Bone marrow (tissue), 2 donors: ENCODE measurements at places on chromosomes 2 and 18.

DNA sequence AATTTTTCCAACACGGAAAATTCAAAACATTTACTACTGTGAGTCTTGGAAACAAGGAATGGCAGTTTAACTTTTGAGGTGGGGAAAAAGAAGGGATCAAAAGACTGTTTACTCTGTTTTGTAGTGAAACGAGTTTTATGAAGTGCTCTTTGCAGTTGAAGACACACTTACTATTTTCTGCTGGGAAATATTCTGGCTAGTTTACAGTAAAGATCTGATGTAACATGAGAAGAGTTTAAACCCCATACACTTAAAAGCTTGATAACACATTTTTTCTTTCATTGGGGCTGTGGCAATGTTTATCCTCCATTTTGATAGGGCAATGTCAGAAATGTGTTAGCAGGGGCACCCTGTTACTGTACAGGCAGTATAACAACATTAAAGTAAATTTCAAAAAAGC is 124.9 kb upstream of the SMAD7 start:
- DNase-seq = no peak

DNA sequence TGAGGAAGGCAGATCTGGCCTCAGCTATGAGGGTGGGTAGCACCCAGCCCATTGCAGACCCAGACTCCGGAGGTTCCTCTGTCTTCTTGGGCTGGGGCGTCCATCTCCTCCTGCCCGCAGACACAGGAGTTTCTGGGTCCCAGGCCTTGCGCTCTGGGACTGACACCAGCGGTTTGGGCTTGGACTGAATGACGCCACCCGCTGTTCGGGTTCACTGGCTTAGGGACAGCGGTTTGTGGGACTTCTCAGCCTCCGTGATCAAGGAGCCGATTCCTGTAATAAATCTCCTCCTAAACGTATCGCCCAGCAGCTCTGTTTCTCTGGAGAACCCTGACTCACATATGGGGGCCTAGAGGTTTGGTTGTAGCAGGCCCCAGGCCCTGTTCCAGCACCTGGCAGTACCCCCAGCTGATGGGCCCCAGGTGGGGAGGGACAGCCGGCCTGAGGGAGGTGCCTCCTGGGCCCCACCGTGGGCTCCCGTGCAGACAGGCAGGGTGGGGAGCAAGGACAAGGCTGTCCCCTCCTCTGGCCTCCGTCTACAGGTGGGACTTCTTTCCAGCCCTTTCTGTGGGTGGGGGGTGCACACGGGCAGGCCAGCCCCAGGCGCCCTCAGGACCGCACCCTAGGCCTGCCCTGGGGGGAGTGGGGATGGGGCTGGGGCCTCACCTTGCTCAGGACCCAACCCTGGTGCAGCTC is 4.5 kb upstream of the AQP12A start:
- no peak for DNase-seq

DNA sequence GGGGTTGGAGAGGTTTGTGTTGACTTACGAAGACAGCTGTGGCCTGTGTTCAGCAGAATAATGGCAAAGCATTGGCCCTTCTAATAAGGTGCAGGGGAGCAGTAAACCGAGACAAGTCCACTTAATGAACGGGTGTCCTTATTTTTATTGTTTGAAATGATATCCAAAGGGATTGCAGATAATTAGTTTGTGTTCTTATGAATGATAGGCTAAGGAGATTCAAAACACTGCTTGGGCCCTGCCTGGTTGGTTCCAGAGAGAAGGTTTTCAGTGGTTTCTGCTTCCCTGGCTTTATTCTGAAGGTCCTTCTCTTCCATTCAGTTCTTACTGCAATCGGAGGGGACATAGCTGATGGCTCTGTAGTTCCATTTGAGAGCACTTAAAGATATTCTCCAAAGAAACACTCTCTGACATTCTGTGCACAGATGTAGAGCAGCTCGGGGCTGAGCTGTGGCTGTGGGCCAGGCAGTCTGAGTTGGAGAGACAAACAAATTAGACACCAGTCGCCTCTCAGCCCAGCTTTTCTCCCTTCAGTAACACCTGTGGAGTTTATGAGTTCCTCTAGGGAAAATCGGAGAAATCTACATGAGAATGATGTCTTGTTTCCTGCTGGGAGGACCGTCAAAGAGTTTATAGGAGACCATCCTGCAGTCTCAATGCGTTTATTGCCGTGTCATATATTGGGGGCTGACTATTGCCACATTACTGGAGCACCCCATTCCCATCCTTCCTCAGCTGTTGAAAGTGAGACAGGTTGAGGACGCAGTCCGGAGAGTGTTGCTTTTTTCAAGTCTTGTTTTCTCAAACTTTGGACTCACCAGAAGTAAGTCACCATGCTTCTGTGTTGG is 6.5 kb downstream of the GREB1 start:
- DNase-seq = no peak

GRCh38 chr18:74651327-74652128 is 53.9 kb downstream of the ZNF407 start:
- no peak for DNase-seq

GRCh38 chr2:86263956-86264355 is 64.7 kb downstream of the MRPL35 start:
- no peak for DNase-seq

- DNase-seq = peak; percentile 24
These were observed 49.0 kb downstream of the CERKL start for GRCh38 chr2:181607629-181608590.

GRCh38 chr2:208306291-208306690 is 40.2 kb downstream of the PIKFYVE start:
- DNase-seq = no peak

DNA sequence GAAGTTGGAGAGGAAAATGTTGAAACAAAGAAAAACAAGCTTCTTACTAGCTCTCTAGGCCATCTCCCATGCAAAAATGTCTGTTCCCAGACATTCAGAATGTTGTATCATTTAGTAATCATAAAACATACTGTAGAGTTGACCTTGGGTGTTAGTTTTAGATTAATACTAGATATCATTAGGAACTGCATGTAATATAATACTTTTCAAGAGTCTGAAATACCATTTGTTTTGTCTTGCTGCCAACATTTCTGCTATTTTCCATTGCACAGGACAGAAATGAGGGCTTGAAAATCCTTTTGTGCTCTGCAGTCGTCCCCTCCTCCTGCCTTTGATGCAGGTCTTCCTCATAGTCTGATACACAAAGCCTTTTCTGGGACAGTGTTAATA is 89.5 kb upstream of the RBMS1 start:
- no peak for DNase-seq

DNA sequence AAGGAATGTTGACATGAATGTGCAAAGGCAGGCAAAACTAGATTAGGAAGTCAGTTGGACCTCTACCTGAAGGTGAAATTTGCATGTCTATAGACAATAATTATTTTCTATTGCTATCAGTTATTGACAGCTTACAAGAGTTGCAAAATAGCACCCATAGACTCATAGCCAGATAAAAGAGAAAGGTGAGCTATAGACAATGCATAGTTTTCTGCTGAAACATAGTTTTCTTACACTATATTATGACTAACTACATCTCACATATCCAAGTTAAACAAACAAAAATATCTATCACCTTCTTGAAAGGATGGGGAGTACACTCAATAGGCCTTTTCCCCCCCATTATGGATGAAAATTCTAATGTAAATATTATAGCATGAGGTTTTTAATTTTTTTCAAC is 305.0 kb downstream of the PTH2R start:
- no peak for DNase-seq

- no peak for DNase-seq
These were observed 126.2 kb downstream of the NAT8 start for GRCh38 chr2:73516033-73516432.

DNA sequence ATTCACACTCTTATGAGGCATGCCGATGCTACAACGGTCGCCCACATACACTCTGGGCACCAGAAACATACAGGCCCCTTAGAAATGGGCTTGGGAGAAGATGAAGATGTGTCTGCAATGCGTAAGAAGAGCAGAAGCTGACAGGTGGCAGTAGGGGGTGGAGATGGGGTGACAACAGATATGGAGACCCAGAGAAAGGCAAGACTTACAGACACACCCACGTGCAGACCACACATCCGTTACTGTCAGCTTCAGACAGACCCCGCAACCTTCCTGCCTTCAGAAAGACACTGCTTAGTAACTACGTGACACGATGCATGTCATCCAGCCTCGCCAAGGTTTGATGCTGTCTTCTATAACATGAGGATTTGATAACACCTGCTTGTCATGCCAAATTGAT is 89.5 kb downstream of the ZFP36L2 start:
- DNase-seq = peak; percentile 82

- peak; percentile 94 for DNase-seq
These were observed at the start of gene AFTPH for GRCh38 chr2:64523666-64524603. AFTPH (plus strand) TSS chr2:64524328; CDS start chr2:64551475, 27,147 bp downstream.

- DNase-seq = peak; percentile 64
These were observed 112.2 kb upstream of the NABP1 start for GRCh38 chr2:191565647-191566198.

DNA sequence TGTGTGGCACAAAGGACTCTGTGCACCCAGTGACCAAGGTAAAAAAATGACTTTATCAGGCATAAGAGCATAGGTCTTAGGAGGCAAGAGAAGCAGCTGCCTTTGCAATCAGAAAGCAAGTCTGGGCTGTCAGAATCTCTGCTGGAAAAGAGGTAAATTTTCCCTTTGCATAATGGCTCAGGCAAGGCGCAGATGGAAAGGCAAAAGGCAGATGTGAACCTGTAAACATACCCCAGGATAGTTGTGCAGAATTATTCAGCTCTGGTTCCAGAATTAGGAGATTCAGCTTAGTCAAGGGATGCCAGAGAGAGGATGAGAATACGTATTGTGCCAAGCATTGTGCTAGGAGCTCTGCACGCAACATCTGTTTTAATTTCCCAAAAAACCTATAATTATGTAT is 258.7 kb downstream of the CLIP4 start:
- DNase-seq = no peak

DNA sequence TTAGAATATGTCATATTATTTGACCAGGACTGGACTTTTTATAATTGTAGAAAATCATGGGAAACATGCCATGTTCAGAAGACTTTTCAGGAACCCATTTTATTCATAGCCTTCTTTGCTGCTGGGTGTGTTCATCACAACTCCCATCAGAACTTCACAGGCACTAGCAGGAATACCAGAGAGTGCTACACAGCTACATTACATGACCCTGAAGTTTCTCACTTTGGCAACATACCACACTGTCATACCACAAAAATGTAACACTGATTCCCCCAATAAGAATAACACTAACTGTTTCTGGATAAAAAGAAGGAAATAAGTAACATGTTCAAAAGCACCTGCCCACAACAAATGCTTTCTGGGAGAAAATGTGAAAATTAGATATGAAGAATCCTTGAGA is 405.4 kb downstream of the CDH2 start:
- DNase-seq = no peak

DNA sequence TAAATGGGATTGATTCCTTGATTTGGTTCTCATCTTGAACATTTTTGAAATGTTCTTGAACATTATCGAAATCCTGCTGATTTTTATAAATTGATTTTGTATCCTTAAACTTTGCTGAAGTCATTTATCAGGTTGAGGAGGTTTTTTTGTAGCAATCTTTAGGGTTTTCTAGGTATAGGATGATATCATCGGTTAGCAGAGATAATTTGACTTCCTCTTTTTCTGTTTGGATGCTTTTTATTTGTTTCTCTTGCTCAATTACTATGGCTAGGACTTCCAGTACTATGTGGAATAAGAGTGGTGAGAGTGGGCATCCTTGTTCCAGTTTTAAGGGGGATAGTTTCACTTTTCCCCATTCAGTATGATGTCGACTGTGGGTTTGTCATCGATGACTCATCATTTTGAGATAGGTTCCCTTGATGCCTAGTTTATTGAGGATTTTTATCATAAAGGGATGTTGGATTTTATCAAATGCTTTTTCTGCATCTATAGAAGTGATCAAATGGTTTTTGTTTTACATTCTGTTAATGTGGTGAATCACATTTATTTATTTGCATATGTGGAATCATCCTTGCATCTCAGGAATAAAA is 201.5 kb upstream of the ZSWIM2 start:
- DNase-seq = no peak

GRCh38 chr2:84115173-84115857 is 343.8 kb downstream of the SUCLG1 start:
- DNase-seq = no peak

DNA sequence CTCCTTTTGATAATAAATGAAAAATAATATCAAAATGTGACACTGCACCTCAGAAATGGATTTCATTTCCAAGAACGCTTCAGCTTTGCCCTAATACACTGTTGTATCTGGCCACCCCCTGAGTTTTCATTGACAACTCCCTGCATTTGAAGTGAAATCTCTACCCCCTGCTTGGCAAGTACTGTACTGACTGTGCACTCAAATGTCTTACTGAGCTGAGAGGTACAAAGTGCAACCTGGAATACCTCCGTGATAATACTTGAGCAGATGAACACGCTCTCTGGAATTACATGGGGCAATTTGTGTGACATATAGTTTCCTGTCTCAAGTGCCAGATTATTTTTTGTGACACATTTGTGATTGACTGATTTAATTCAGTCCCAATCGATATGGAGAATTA is 231.1 kb downstream of the LRP1B start:
- no peak for DNase-seq

DNA sequence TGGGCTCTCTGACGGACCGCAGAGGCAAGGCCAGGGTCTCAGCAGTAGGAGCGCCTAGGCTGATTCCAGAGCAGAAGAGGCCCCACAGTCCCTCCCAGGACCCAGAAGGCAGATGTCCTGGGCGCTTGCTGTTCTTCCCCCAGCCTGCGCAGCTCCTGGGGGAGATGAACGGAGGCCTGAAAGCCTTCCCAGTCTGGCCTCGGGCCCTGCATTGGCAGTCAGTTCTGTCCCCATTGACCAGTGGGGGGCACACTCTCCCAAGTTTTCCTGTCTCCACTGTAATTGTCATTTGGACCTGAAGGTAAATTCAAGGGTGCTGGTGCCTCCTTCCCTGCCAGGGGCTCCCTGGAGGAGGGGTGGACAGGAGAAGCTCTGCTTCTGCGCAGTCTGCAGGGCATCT is 345.7 kb downstream of the CYP26B1 start:
- no peak for DNase-seq

DNA sequence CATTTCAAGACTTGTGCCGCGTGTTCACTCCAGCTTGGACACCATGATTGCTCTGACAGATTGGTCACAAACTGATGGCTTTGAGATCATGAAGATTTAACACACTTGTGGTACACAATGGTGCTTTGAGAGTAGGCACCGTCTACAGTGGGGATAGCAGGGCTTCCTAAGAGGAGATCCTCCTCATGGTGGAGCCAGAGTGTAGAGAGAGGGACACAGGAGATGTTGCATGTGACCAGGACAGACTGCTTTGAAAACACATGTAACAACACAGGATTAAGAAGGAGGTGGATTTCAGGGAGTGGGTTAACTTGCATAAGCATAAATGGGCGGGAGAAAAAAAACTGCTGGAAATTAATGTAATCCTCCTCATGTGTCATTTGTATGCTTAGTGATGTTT is 95.7 kb upstream of the LINC00305 start:
- DNase-seq = no peak
